ENCODE measurements at places on chromosomes 12 and 14.

GRCh38 chr12:23049180-23049579 is 424.2 kb downstream of the ETNK1 start:
- no peak for DNase-seq

GRCh38 chr14:56414236-56414635 is 165.4 kb upstream of the TMEM260 start:
- no peak for DNase-seq

DNA sequence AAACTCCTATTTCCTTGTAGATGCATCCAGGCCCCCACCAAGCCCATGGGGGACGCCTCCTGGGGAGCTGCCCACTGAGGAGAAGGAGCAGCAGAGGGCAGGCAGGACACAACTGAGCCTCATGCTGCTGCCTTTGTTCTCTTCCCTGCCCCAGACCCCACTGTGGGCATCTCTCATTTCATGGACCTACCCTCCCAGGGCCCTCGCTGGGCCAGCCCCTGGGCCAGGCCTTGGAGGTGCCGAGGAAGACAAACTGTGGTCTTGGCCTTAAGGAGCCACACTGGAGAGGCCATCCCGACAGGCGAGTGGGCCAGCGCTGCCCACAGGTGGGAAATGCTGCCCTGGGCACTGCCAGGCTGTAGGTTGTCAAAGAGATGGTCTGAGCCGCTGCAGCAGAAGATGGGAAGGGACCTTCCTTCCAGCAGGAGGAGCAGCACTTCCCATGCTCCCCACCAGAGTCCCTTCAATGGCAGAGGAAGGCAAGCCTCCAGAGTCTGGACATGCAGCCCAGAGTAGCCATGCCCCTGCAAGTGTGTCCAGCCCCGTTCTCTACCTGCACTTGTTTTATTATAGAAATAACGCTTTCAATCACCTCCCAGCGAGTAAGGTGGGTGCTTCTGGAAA is 147.4 kb downstream of the BCL11B start:
- DNase-seq = no peak

- no peak for DNase-seq
Measured at GRCh38 chr14:42470427-42470719, 863.7 kb downstream of the LRFN5 start.

DNA sequence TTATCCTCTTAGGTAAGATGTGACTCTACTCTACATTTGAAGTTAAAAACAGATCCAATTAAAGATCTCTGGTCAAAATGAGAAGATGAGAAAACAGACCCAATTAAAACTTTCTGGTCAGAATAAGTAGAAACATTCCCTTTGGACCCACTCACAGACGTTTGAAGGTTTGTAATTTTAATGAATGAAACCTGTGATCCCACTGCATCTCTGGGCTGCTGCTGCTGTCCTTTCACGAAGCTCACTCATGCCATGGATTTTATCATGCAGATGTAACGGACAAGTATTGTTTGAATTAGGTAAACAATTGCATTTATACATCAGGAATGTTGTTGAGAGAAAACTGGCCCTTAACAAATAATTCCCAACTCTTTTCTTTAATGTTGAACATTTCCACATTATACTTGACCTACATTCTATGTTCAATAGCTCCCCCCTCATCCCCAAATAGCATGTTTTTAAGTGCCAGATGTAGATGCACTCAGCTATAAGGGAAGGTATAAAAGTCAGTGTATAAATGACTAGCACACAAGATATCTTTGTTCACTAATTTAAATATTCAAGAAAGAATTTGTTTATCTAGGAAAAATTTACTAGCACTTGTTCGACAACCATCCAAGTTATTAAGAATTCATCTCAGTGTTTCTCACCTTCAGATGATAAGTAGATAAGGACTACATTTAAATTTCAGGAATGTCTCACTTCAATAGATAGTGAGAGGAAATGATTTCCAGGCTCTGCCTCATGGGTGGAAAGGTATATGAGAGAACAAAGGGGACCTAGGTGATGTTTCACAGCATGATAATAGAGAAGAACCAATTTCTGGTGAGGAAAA is 202.3 kb upstream of the LMNTD1 start:
- DNase-seq = no peak

All from NCI-H446 (cell line).